ENCODE measurements at places on chromosomes 13 and 19.
A peak's percentile ranks its signal among the peaks of the same experiment; 100 is the strongest.

GRCh38 chr19:41261474-41262190 lies 2.5 kb upstream of the HNRNPUL1 start:
- DNase-seq, result no peak

DNA sequence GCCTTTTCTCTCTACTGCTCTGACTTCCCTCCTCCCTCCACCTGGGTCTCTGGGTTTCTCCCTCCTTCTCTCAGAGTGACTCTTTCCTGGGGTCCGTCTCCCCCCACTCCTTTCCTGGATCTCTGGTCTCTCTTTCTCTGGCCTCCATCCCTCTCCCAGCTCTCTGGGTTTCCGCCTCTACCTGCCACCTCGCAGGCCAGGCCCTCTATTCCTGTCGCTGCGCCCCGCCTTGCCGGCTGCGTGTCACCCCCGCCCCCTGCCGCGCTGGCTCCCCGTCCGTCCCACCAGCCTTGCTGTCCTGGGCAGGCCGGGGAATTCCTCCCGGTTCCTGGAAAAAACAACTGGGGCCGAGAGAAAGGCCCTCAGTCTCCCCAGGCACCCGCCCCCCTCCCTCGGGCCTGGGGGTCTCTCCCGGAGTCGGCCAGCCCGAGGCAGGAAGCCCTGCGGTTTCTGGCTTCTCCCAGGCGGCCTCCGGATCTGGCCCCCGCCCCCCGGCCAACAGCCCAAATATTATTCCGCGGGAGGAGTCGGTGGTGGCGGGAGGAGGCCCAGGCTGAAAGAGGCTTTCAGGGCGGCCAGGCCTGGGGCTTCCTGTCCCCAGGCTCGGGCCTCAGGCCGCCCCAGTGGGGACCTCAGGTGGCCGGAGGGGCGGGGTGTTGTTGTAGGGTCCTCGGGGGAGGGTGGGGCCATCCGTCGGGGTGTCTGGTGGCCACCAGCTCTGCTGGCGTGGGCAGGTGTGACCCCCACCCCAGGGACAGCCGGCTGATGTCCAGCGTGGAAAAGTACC lies 9.3 kb downstream of the IRF2BP1 start:
- no peak for DNase-seq

GRCh38 chr19:49589502-49589905 lies 1.5 kb upstream of the PRR12 start:
- DNase-seq, result no peak

- DNase-seq, result no peak
These were observed 141.1 kb downstream of the GPC5 start for GRCh38 chr13:91539286-91540157.

- DNase-seq, result no peak
These were observed 33.8 kb upstream of the SGCG start for GRCh38 chr13:23146811-23147625.

DNA sequence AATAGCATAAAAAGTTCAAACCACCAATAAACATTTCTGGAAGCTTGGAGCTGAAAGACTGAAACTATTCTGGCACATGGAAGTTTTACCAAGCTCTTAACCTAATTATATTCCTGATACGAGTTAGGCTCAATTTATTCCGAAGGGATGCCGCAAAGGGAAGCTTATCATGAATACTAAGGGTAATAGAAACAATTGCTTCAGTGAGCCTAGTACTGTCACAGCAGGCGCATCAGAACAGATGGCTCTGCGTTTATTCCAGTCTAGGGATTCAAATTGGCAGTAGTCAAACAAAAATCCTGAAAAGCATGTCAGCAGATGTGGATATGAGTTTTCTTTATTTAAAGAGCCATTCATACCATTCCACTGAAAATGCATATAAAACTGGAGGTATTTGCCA lies 779.5 kb downstream of the GPC5 start:
- no peak for DNase-seq

- no peak for DNase-seq
These were observed 915.7 kb upstream of the PCDH20 start for GRCh38 chr13:62331384-62331783.

GRCh38 chr13:27924529-27925141 lies 4.8 kb downstream of the PDX1 start:
- DNase-seq, result no peak

DNA sequence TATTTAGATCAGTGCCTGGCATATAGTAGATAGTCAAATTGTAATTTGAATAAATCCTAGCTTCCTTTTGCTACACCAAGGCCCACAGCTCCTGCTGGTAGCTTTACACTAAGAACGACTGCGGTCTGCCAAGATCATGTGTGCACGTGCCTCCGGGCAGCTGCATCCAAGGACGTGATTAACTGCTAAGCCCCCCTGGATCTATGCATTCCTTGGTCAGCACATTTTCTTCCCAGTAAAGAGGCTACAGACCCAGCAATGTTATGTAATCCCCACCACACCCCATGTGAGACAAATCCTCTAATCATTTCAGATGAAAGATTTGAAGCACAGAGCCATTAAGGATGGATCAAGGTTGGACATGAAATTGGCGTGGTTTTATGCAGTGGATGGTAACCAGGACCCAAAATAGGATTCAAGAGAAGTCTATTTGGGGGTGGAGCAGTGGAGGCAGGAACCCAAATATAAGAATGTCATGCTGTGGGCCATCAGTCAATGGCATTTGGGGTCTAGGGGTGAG lies 65.2 kb upstream of the PEG3 start:
- no peak for DNase-seq

- no peak for DNase-seq
These were observed 9.6 kb upstream of the GPR183 start for GRCh38 chr13:99316657-99317256.

- no peak for DNase-seq
These were observed 427 bp downstream of the PLPPR3 start for GRCh38 chr19:821231-821824.

- DNase-seq, result no peak
These were observed 24.9 kb upstream of the ZNF681 start for GRCh38 chr19:23783636-23784035.

GRCh38 chr13:59409211-59409610 lies 754.5 kb downstream of the DIAPH3 start:
- DNase-seq, result no peak

- DNase-seq, result no peak
These were observed 48.0 kb downstream of the GGACT start for GRCh38 chr13:100540621-100541020.

- no peak for DNase-seq
These were observed 13.3 kb downstream of the CAPN12 start for GRCh38 chr19:38730731-38731589.

- DNase-seq, result no peak
These were observed 485.5 kb downstream of the DIAPH3 start for GRCh38 chr13:59677966-59678814.

DNA sequence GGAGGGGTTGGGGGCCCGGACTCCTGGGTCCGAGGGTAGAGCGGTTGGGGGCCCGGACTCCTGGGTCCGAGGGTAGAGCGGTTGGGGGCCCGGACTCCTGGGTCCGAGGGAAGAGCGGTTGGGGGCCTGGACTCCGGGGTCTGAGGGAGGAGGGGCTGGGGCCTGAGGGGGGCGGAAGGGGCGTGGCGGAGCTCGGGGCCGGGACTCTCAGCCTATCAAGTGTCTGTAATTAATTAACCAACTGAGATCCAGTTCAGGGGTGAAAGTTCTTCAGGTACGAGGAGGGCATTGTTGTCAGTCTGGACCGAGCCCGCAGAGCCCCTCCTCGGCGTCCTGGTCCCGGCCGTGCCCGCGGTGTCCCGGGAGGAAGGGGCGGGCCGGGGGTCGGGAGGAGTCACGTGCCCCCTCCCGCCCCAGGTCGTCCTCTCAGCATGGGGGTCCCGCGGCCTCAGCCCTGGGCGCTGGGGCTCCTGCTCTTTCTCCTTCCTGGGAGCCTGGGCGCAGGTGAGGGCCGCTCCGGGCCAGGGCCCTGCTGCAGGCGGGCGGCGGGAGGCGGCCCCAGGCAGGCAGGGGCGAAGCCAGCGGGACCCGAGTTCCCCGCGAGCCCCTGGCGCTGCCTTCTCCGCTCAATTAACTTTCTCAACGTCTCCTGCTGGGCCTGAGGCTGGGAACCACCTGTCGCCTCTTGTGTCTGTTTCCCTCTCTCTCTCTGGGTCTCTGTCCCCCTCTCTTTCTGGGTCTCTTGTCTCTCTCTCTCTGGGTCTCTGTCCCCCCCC lies 697 bp downstream of the FCGRT start:
- DNase-seq, result peak; percentile 34

DNA sequence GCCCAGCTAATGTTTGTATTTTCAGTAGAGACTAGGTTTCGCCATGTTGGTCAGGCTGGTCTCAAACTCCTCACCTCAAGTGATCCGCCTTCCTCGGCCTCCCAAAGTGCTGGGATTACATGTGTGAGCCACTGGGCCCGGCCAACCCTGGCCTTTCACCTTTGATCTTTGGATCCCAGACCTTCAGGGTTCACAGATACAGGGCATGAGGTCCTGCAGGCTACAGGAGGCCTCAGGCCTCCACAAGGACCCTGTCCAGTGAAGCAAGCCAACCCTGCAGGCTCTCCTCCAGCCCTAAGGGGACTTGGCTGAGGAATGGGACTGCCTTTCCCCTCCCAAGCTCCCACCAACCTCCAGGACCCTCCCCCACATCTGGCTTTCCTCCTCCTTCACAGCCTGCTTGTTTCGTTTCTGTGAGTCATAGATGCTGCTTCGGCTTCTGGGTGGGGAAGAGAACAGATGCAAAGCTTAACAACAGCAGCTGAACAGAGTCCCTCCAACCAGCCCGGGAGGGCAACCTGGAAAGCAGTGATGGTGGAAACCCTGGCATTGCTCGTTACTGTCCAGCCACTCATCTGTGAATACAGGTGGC lies 11.8 kb downstream of the ARHGEF18 start:
- no peak for DNase-seq

DNA sequence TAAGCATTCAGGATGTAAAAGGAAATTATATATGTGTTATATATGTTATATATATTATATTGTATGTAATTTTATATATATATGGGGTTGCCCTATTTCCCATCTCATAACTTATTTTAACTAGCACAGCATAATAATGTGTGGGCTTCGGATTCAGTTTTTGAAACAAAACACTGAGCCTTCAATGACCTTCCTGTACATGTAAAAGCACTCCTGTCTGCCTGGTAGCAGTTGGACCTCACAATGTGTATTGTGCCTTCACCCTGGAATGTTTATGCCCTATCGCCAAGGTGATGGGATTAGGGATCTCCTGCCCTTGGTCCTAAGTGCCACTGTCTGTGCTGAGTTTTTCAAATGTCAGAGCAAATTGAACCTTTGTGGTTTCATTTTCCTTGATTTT lies 968.8 kb downstream of the TUBA3C start:
- DNase-seq, result no peak

All from CD4-positive, alpha-beta T cell treated with Interferon gamma for 1 hour (primary cell).